ENCODE measurements at places on chromosomes 11 and 22. TPM values are rescaled to one million over a fixed set of nuclear protein-coding genes. Genes with fewer than 3 reads are reported as not detected.

Gene ATG2A
- total RNA-seq = 13.9 TPM

Gene FAT3
- total RNA-seq = under 0.01 TPM

Gene P2RY2
- 0.11 TPM for total RNA-seq

Gene AMPD3
- 9.1 TPM for total RNA-seq

Data from dermis lymphatic vessel endothelial cell (primary cell).